ENCODE measurements at places on chromosomes 13 and 19.

DNA sequence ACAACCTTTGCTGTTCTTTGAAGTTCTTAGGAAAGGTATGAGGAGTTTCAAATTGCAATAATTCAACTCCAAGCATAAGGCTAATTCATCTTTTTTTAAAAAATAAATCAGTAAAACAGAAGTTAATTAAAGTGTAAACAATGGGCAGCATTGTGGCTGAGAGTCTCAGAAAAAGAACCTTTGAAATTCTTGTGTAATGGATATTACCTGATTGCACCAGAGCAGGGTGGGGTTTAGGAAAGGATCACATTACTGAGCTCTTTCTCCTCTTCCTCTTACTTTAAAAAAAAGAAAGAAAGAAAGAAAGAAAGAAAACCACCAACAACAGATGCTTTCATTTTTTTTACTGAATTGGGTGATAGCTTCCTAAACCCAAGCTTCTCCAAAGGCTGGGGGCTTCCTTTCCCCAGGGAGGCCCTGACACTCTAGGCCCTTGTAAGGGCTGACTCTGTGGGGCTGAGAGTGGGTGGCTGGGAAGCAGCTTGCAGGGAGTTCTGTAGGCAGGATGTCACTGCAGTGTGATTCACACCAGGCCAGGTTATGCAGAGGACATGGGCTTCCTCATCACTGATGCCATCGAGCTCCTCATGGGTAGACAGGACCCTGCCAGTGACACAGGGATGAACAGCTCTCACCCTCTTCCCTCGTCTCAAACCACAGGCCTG, 564.5 kb downstream of the FGF9 start:
- no peak for DNase-seq

GRCh38 chr13:97318532-97318931, 96.4 kb downstream of the MBNL2 start:
- DNase-seq, result no peak

DNA sequence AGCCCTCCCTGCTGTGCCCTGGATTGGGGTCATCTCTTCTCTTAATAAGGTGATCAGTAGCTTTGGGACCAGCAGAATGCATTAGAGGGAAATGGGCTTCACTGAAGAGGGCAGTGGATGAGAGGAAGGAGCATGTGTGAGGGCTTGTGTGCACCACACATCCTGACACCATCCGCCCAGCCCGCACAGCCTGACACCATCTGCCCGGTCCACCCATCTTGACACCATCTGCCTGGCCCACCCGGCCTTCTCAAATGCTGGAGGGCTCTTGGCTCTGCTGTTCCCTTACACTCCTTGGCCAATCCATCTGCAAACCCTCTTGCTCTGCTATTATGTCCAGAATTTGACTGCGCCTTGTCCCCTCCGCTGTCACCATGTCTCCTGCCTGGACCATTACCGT, 41.8 kb downstream of the BICRA start:
- DNase-seq, result no peak

DNA sequence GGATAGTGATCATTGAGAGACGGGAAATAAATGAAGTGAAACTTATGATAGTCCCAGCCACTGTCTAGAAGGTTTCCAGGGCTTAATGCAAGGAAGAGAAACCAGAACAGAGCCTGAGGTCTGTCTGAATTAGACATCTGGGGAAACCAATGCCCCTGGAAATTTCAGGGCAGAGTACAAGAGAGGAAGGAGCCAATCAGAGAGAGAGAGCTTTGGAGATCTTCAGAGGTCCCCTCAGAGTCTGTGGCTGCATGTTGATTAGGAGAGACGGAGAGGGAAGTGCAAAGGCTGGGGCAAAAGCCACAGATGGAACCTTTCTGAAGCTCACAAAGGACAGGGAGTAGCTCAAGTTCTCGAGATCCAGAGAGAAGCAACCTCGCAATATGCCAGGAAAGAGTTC, 378.0 kb downstream of the DNAJC15 start:
- DNase-seq, result no peak

DNA sequence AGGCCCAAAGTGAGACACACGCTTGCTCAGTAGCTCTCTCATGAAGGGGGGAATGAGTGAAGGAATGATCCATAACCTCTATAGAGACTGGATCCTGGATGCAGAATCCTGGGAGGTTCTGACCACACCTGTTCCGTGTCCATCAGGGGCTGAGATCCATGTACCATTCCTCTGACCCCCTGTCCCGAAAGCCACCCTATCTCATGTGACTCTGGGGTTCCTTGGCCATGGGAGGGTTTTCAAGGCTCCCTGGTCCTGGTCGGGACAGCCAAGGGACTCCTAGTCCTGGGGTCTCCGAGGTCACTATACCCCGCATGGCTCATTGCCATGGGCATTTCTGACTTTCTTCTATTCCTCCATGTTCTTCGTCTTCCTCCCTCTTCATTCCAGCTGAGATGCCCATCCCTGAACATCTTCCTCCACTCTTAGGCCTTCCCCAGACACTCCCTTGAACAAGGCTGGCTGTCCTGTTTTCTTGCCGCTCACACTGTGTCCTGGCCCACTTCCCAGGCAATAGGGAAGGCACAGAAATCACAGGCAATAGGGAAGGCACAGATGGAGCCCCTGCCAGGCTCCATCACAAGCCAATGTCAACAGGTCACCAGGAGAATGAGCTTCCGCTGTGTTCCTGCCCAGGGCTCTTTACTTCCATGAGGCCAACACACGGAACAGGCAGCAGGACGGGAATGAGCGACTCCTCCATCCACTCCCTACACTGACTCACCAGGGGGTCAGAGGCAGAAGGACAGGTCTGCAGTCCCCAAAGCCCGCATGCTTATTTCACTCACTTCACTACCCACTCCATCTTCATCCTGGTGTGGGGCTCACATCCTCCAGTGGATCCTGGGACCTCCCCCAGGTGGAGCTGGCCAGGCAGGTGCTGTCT, 3.2 kb downstream of the CEACAM5 start:
- DNase-seq, result no peak

- DNase-seq, result no peak
Observed at GRCh38 chr13:65435590-65435989, 1794.5 kb downstream of the PCDH9 start.

GRCh38 chr19:36152019-36152351, 262 bp downstream of the COX7A1 start:
- DNase-seq, result no peak

DNA sequence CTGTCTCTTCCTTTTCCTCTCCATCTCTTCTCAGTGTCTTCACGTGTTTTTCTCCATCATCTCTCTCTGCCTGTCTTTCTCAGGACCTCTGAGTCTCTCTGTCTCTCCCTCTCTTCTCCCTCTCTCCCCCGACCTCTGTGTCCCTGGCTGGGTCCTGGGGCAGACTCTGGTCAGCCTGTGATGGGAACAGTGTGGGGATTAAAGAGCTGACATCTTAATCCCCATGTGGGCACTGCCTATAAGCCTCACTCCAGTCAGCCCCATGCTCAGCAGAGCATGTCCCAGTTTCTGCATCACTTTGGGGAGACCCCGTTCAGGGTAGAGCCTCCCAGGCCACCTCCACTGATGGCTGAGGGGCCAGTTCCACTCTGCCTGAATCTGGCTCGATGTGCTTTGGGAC, 16.2 kb downstream of the EGLN2 start:
- DNase-seq, result no peak

- DNase-seq, result no peak
Observed at GRCh38 chr13:74904556-74904955, 577.4 kb downstream of the TBC1D4 start.

- no peak for DNase-seq
Observed at GRCh38 chr13:41162151-41162550, 29.5 kb upstream of the KBTBD6 start.

- peak; percentile 62 for DNase-seq
Observed at GRCh38 chr13:32001154-32001768, 30.3 kb upstream of the FRY start.

GRCh38 chr19:55508120-55508519, 19.9 kb downstream of the SSC5D start:
- no peak for DNase-seq
